NCI-H2171 treated with DMSO at 0.1 percent for 48 hours (cell line): ENCODE measurements at places on chromosomes 6 and 20.

- DNase-seq = no peak
Measured at GRCh38 chr6:132333639-132334520, 67.4 kb downstream of the MOXD1 start.

DNA sequence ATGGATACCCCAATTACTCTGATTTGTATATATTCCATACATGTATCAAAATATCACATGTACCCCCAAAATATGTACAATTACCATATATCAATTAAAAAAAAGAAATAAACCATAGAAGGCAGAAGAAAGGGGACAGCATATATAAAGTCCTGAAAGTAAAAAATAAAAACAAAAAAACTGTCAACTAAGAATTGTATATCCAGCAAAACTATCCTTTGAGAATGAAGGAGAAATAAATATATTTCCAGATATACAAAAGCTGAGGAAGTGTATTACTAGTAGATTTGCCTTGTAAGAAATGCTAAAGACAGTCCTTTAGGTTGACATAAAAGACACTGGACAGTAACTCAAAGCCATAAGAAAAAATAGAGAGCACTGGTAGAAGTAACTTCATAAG lies 9.3 kb upstream of the RIPOR2 start:
- no peak for DNase-seq

DNA sequence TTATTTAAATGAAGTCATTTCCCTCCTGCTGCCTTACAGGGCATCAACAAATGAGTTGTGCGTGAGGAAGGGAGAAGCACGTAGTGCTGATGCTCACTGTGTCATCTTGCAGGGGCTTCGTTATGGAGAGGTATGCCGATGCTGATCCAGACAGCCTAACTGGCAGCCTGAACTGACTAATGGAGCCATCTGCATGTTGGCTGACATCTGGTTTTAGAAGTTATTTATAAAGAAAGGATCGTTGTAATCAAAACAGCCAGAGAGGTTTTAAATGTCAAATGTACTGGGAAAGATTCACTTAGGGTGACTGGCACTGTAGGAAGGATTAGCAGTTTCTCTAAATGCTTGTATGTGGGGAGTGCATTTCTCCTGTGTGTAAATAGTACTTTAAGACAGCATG lies 54.6 kb downstream of the FARS2 start:
- peak; percentile 79 for DNase-seq

GRCh38 chr6:80366051-80366450 lies 259.6 kb downstream of the BCKDHB start:
- DNase-seq = peak; percentile 96

- DNase-seq = peak; percentile 5
Measured at GRCh38 chr6:167130712-167131684, 8.1 kb downstream of the CCR6 start.

- DNase-seq = no peak
Measured at GRCh38 chr6:112188906-112189305, 65.5 kb downstream of the LAMA4 start.

GRCh38 chr6:63355632-63356031 lies 35.8 kb upstream of the LGSN start:
- DNase-seq = no peak

DNA sequence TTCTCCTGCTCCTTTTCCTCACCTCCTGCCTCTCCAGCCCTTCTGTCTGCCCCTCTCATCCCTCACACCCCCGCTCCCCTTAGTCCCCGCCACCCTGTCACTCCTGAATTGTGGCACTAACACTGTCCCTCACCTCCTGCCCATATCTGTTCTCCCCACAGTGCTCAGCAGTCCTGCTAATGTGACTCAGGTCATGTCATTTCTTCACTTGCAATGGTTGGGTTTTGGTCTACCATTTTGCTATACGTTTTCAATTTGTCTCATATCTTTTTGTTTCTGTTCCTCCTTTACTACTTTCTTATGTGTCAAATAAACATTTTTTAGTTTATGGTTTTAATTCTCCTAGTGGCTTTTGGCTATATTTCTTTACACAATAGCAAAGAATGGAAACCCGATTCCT lies 1.3 kb upstream of the HLA-B start:
- DNase-seq = no peak

- DNase-seq = no peak
Measured at GRCh38 chr6:12527339-12527738, 189.2 kb upstream of the PHACTR1 start.

DNA sequence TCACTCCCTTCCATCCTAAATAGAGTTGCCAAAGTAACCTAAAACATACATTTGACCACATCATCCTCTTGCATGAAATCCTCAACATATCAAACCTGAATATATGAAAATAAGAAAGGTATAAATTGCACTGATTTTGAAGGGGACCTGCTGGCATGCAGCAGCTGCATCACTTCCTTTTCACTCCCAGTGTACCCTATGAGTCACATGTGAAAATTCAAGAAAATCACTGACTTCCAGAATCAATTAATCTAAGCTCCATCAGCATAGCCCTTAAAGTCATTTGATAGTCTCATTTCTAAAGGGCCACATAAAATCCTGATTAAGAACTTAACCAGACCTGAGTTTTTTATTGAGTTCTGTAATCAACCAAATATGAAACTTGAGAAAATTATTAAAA lies 24.3 kb downstream of the SNX14 start:
- no peak for DNase-seq

DNA sequence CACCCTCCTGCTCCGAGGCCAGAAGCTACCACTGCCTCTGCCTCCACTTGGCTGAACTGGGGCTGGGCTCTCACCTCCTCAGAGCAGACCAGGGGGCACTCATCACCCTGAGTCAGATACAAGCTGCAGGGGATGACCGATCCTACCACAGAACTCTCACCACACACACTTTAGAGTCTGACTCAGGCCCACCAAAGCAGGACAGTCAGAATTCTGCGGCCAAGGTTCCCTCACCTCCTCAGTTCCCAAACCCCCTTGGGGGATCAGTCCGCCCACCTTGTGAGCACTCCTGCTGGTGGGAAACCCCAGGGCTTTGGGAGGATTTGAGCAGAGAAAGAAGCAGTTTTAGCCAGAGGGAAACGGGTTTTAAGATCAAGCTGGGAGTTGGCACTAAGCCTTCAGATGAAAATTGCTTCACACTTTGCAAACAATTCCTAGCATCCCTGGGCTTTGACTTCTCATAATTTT lies 587.8 kb upstream of the JAG1 start:
- DNase-seq = no peak

DNA sequence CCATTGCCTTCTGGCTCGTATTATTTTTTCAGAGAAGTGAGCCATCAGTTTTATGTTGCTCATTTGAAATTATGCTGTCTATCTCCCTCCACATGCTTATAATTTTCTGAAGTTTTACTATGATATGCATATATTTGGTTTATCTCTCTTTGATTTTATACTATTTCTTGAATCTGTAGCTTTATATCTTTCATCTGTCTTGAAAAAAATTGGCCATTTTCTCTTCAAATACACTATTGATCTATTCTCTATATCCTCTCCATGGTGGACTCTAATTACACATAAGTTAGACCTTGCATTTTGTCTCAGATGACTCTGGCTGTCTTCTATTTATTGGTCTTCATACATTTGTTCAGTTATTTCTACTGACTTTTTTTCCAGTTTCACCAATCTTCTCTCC lies 13.7 kb upstream of the COL19A1 start:
- DNase-seq = no peak

GRCh38 chr6:57147401-57147800 lies 24.7 kb upstream of the BAG2 start:
- DNase-seq = no peak

DNA sequence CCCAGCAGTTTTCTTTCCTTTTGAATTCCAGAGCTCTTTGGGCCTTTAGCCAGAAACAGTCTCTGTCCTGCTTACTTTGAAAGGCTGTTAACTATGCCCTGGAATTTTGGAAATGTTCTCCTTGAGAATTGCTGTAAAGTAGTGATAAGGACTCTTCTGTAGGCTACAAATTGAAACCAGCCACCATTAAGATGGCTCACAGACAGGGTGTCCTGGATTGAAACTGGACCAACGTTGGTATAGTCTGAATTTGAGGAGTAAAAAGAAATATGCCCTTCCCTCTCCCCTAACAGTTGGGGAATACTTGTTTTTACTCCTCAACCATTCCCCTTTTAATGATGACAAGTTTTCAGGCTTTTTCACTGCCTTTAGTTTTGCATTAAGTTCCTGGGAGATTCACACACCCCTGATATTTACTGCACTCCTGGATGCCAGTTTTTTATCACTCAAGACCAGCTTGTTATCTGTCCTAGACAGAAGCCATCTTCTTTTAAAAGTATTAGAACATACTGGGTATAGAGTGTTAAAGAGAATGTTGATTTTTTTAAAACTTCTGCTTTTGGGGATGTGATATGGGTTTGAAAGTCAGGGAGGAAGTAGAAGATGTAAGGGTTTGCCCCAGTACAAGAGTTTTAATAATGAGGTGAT lies 21.9 kb downstream of the TOP1 start:
- no peak for DNase-seq

- no peak for DNase-seq
Measured at GRCh38 chr6:167831281-167831828, 4.6 kb downstream of the AFDN start.

- no peak for DNase-seq
Measured at GRCh38 chr6:152975204-152975915, 7.5 kb downstream of the FBXO5 start.

- DNase-seq = no peak
Measured at GRCh38 chr6:78942446-78942845, 75.1 kb downstream of the IRAK1BP1 start.

GRCh38 chr20:45779011-45779915 lies 12.4 kb downstream of the WFDC3 start:
- no peak for DNase-seq

- no peak for DNase-seq
Measured at GRCh38 chr20:4247898-4248858, 232.8 kb upstream of the RNF24 start.

- no peak for DNase-seq
Measured at GRCh38 chr6:134258849-134259306, 59.0 kb downstream of the SGK1 start.

GRCh38 chr6:168030908-168031307 lies 33.4 kb downstream of the KIF25 start:
- DNase-seq = peak; percentile 52

GRCh38 chr20:8175741-8176675 lies 43.9 kb downstream of the PLCB1 start:
- peak; percentile 72 for DNase-seq

DNA sequence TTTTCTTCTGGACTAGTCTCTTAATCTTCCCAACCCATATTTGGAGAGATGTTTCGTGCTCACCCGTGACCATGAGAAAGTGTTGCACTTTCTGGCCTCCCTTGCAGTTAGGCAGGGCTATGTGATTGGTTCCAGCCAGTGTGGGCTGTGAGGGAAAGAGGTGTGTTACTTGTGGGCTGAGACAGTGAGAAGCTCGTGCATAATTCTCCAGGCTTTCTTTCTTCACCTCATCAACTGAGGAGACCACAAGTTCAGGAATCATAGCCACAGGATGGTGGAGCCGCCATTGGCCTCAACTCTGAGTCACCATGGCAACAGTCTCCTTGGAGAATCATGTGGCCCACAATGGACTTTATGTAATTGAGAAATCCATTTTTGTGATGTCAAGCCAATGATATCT lies 57.5 kb upstream of the FUCA2 start:
- no peak for DNase-seq

DNA sequence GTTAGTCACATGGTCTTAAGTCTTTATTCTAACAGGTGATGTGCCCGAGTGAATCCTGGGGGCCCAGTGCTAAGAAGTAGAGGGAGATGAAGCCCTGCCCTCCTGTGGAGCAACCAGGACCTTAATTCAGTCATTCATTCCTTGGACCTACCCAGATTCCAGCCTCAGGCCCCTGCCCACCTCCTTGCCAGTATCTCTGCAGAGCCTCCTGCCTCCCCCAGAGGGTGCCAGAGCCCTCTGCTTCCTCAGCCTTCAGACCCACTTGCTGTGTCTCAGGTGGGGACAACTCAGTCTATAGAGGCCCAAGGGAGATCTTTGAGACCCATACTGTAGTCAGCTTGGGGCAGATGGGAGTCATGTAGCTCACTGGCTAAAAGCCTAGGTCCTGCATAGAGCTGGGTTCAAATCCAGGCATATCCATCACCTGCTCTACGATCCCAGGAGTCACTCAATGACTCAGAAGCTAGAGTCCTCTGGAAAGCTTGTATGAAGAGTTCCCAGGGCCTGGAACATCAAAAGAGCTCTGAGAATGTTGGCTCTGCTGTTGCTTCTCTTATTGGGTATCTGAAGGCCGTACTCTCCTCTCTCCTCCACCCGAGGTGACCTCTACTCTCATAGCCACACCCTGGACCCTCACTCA lies 3.9 kb upstream of the SIGLEC1 start:
- DNase-seq = peak; percentile 27

DNA sequence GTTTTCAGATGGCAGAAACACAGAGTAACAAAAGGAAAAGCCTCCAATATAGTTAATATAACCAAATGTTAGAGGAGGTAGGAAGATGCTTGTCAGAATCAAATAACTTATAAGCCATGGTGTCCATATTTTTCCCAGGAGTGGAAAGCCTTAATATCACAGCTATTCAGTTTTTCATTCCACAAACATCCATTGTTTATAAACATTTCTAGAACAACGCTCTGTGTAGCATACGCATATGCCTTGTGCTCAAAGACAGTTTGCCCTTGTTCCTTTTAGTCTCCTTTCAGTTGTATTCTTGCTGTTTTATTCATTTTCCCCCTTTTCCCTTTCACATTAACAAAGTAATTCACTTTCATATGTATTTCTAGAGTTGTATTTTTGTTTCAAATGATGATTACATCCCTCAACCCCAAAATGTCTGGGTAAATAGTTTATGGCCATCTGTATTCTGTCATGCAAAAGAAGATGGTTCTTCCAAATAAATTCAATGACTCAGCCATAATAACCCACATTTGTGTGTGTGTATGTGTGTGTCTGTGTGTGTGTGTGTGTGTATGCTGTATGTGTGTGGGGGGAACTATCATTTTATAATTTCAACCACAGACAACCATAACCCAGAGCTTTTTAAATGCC lies 455.7 kb upstream of the SOX4 start:
- no peak for DNase-seq

GRCh38 chr6:42702200-42702599 lies 20.2 kb downstream of the PRPH2 start:
- no peak for DNase-seq

DNA sequence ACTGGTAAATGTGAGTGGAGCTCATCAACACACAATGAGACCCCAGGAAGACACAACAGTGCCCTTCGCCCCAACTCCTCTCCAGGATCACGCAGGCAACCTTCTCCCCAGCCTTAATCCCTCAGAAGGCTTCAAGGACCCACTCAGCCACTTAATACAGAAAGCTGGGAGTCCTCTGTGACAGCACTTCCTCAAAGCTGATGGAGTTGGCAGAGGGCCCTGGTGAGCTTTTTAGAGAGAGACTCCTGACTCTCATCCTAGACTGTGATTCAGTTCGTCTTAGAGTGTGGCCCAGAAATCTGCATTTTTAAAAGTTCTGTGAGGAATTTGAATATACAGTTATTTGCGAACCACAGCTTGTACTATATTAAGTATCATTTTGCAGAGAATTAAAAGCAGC lies 187.7 kb downstream of the UST start:
- DNase-seq = no peak

- no peak for DNase-seq
Measured at GRCh38 chr20:57407541-57407956, 16.4 kb downstream of the RBM38 start.
